ENCODE measurements at places on chromosomes 13 and 19.

GRCh38 chr13:24610956-24611355, 69.3 kb upstream of the ATP12A start:
- no peak for DNase-seq

DNA sequence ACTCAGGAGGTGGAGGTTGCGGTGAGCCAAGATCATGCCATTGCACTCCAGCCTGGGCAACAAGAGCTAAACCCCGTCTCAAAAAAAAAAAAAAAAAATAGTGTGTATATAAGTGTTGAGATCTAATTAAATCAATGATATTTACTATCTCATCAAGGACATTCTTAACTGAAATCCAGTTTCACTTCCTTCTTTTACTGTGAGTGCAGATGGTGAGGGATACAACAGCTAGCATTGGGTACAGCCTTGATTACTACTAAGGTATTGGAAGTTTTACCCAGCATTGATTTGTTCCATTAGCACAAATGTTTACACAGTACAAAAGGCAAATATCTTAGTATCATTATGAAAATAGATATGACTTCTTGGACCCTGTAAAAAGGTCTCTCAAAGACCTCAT, 546.6 kb downstream of the KCTD12 start:
- DNase-seq: no peak

DNA sequence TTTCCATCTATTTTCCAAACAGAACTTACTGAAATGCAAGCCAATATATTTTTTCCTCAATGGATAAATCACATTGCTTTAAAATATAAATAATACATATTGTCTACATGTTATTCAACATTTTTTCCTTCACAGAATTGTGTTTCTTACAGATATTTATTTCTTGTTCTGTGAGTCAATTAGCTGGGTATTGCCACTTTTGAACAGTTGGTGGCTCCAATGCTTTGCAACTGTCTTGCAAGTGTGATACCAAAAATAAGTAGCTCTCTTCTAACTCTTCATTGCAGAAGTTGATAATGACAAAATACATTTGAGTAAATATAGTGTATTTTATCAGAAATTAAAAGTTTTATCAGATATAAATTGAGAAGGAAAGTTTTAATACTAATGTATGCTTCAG, 17.1 kb upstream of the GPC5 start:
- no peak for DNase-seq

DNA sequence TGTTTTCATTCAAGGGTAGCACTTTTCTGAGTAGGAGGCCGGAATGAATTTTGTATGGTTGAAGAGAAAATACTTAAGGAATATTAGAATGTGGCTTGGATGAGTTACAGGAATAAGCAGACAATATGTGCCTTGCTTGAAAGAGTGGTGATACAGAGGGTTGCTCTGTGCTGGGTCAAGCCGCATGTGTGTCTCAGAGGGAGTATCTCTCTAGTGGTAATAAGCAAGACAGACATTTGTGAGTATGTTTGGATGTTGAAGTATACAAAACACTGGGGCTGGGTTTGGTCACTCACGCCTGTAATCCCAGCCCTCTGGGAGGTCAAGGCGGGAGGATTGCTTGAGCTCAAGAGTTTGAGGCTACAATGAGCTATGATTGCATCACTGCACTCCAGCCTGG, 103.9 kb downstream of the LMO7 start:
- DNase-seq: no peak

- no peak for DNase-seq
Observed at GRCh38 chr13:52669677-52670076, 17.0 kb downstream of the SUGT1 start.

GRCh38 chr13:82506805-82507414, 1375.4 kb downstream of the SLITRK1 start:
- DNase-seq: no peak

DNA sequence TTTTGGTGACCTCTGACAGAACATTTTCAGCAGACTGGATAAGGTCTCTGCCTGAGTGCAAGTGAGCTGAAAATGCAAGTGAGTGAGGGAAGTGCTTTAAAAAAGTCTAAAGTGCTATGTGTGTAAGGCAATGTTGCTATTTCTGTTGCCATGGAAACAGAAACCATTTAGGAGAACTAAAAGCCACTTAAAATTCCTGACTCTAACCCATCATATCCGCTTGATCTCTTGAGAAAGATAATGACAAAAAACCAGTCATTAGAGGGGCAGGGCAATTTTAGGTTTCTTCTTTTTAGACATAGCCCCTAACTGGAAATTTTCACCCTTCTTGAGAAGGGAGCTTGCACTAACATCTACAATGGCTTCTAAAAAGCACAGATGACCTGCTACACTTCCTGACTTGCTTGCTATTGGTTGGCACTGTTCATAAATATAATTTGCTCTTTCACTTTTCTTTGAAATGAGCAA, at the start of gene CYSLTR2:
CYSLTR2 (plus strand) TSS at position 458 of the 468 bp plus-strand sequence. CDS start 52,889 bp downstream, outside the sequence.
- DNase-seq: no peak
